ENCODE measurements at places on chromosomes 7 and 10.
A peak's percentile ranks its signal among the peaks of the same experiment; 100 is the strongest.

- H3K36me3 ChIP-seq = peaks cover 26% of the 10 kb centered on the region
- H3K27ac ChIP-seq = no peak overlapping the region
- no peaks in the 10 kb centered on the region for H3K4me1 ChIP-seq
- no peaks in the 10 kb centered on the region for H3K27me3 ChIP-seq
Measured at GRCh38 chr10:92082583-92083280, 159.2 kb downstream of the BTAF1 start.

DNA sequence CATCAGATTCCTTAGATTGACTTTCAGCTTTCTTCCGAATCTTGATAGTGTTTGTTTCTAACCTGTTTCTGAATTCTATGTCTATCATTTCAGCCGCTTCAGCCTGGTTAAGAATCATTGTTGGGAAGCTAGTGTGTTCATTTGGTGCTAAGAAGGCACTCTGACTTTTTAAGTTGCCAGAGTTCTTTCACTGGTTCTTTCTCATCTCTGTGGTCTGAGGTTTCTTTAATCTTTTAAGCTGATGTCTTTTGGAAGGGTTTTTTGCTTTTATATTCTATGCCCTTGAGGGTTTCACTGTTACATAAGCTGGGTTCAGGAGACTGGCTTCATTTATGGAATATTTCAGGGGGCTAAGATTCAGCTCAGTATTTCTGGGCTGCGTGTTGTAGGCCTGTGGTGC, 104.5 kb upstream of the PRSS58 start:
- H3K4me3 ChIP-seq = no peak overlapping the region
- no peaks in the 10 kb centered on the region for H3K36me3 ChIP-seq
- no peak for DNase-seq
- no peaks in the 10 kb centered on the region for H3K27me3 ChIP-seq
- H3K4me1 ChIP-seq = no peaks in the 10 kb centered on the region

DNA sequence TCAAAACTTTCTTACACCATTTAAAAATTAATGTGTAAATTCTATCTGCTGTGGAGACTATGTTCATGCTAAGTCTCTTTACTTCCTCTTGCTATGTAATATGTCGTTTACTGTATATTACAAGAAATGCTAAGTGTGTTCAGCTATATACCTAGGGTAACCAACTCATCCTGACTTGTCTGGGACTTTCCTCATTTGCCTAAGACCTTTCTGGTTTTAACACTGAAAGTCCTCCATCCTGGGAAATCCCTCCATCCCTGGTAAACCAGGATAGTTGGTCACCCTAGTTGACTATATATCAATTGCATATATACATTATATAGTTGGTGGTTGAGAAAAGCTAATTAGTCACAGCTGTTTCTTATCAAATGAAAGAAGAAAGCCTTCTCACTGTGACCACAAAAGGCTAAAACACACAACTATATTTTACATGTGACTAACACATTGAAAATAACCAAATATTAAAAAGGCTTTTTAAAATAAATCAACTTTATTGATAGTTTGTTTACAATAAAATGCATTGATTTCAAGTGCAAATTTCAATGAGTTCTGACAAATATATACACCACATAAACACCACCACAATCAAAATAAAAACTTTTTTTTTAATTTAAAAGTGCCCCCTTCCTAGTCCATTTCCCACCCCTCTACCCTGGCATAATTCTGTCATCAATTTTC, 167.7 kb upstream of the INHBA start:
- no peak overlapping the region for H3K4me3 ChIP-seq
- peaks cover 12% of the 10 kb centered on the region for H3K4me1 ChIP-seq
- DNase-seq = no peak
- no peaks in the 10 kb centered on the region for H3K27me3 ChIP-seq
- H3K36me3 ChIP-seq = no peaks in the 10 kb centered on the region

GRCh38 chr10:124289851-124290795, 128.6 kb downstream of the OAT start:
- peaks cover 45% of the 10 kb centered on the region for H3K4me1 ChIP-seq
- DNase-seq = peak; percentile 83
- no peak overlapping the region for H3K4me3 ChIP-seq
- no peak overlapping the region for H3K27ac ChIP-seq
- no peaks in the 10 kb centered on the region for H3K36me3 ChIP-seq

GRCh38 chr10:60992636-60993035, 48.7 kb upstream of the RHOBTB1 start:
- no peak overlapping the region for H3K27ac ChIP-seq
- no peaks in the 10 kb centered on the region for H3K4me1 ChIP-seq
- H3K36me3 ChIP-seq = no peaks in the 10 kb centered on the region
- H3K4me3 ChIP-seq = no peak overlapping the region
- H3K27me3 ChIP-seq = no peaks in the 10 kb centered on the region
- DNase-seq = no peak

Measured in spleen (tissue), 13 donors.